Thymus (tissue), 14 donors: ENCODE measurements at places on chromosomes 13 and 19. TPM values are rescaled to one million over a fixed set of nuclear protein-coding genes. Genes with fewer than 3 reads are reported as not detected.
A peak's percentile ranks its signal among the peaks of the same experiment; 100 is the strongest.

- no peak overlapping the region for H3K27ac ChIP-seq
- no peak overlapping the region for H3K4me3 ChIP-seq
- no peaks in the 10 kb centered on the region for H3K36me3 ChIP-seq
- no peaks in the 10 kb centered on the region for H3K4me1 ChIP-seq
- DNase-seq, result no peak
Observed at GRCh38 chr13:59447031-59447430, 716.7 kb downstream of the DIAPH3 start.

Gene MCEMP1
- 0.28 TPM for total RNA-seq

Gene TMEM272
- total RNA-seq, result 0.38 TPM

GRCh38 chr19:19111967-19112580, 26.2 kb downstream of the TMEM161A start:
- DNase-seq, result no peak
- peaks cover 2% of the 10 kb centered on the region for H3K4me1 ChIP-seq
- H3K27ac ChIP-seq, result no peak overlapping the region

Gene PINLYP
- 16.0 TPM for total RNA-seq

DNA sequence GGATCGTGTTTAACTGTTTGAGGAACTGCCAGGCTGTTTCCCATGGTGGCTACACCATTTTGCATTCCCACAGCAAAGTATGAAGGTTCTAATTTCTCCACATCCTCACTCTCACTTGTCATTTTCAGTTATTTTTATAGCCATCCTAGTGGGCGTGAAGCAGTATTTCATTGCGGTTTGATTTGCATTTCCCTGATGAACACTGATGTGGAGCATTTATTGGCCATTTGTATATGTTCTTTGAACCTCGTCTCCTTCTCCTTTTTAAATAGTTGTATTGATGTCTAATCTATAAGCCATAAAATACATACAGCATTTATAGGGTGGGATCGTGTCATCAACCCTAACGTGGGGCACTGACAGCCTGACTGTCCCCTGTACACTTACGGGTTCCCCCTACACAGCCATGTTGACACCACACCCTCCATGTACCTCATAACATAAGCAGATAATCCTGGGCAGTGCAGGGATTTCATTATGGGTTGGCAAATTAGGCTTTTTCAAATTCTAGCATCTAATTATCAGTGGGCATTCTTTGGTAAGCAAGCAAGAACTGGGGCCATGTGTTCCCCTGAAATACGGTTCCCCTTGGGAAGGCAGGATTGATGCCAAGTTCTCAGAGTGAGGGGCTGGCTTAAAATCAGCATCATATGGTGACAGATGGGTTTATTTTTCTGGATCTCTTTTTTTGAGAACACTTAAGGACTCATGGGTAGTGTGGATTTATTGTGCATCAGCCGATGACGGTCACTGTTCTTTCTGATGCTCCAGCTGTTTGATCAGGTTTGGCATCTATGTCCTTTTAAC, 11.6 kb upstream of the ZBTB45 start:
- no peak overlapping the region for H3K27ac ChIP-seq
- no peaks in the 10 kb centered on the region for H3K27me3 ChIP-seq
- H3K4me1 ChIP-seq, result no peaks in the 10 kb centered on the region
- H3K4me3 ChIP-seq, result no peak overlapping the region

DNA sequence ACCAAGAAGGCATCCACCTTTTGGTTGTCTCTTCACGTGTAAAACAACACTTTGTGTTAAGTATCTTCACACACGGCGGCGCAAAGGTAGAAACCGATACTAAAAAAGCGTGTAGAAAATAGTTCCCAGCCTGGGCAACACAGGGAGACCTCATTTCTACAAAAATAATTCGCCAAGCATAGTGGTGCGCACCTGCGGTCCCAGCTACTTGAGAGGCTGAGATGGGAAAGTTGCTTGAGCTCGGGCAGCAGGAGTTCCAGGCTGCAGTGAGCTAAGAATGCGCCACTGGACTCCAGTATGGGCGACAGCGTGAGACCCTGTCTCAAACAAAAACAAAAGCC, 573 bp upstream of the ERCC5 start:
- no peak for DNase-seq
- no peaks in the 10 kb centered on the region for H3K27me3 ChIP-seq
- peak overlapping the region; percentile 82 for H3K4me3 ChIP-seq
- no peaks in the 10 kb centered on the region for H3K36me3 ChIP-seq

DNA sequence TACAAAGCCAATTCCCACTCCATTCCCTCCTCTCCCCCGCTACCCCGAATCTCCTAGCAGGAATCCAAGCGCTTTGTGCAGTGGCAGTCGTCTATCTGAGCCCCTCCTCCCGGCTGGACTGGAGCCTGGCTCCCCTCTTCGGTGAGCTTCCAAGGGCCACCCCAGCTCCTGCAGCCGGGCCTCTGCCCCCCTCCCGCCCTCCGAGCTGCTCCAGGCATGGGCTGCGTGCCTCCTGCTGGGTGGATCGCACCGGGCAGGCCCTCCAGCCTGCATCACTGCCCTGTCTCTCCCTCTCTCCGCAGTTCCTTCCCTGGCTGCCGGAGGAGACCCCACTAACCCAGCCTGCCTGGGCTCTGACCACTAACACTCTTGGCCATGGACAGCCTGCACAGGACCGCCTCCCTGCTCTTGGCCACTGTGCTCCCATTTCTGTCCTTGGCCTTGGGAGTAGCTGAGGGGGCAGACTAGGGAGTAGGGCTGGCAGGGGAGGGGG, 12.9 kb upstream of the LENG8 start:
- peaks cover 3% of the 10 kb centered on the region for H3K36me3 ChIP-seq
- no peak overlapping the region for H3K4me3 ChIP-seq
- H3K27ac ChIP-seq, result no peak overlapping the region
- DNase-seq, result no peak
